ENCODE measurements at places on chromosomes 1 and 21. TPM values are rescaled to one million over a fixed set of nuclear protein-coding genes. Genes with fewer than 3 reads are reported as not detected.

DNA sequence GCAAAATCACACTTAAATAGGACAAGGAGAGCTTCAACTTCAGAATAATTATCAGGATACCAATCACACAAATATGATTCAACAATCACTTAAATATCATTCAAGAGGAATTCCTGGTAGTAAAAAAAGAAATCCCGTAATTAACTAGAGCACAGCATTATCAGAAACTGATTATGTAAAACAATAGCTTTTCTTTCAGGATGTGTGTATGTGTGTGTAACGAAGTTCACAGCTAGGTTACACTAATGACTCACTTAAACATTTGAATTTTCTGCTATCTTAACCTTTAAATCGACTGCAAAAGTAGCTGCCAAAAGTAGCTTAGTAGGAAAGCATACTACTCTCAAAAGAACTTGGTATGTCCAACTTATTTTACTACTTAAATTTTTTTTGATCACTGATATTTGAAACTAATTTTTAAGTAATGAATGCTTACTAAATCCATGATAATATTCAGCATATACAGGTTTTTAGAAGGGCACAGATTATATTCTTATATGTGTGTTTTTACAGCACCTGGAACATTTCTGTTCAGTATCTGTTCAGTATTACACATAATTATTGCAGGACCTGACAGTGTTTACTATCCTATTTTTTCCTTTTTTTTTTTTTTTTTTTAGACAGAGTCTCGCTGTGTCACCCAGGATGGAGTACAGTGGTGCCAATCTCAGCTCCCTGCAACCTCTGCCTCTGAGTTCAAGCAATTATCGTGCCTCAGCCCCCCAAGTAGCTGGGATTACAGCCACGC, 4.2 kb downstream of the RERE start:
- no peaks in the 10 kb centered on the region for H3K36me3 ChIP-seq
- no peaks in the 10 kb centered on the region for H3K27me3 ChIP-seq
- H3K27ac ChIP-seq, result no peak overlapping the region
- H3K4me1 ChIP-seq, result peaks cover 26% of the 10 kb centered on the region
- no peak overlapping the region for H3K4me3 ChIP-seq

LEFTY2 gene
- total RNA-seq, result not detected

GRCh38 chr1:206719169-206719839, 34.6 kb downstream of the MAPKAPK2 start:
- no peaks in the 10 kb centered on the region for H3K27me3 ChIP-seq
- no peak for DNase-seq
- no peak overlapping the region for H3K27ac ChIP-seq
- peaks cover 17% of the 10 kb centered on the region for H3K4me1 ChIP-seq

GRCh38 chr1:202229376-202229775, 35.8 kb downstream of the LGR6 start:
- no peak overlapping the region for H3K4me3 ChIP-seq
- H3K36me3 ChIP-seq, result no peaks in the 10 kb centered on the region
- no peak overlapping the region for H3K27ac ChIP-seq
- H3K4me1 ChIP-seq, result no peaks in the 10 kb centered on the region
- DNase-seq, result no peak

DNA sequence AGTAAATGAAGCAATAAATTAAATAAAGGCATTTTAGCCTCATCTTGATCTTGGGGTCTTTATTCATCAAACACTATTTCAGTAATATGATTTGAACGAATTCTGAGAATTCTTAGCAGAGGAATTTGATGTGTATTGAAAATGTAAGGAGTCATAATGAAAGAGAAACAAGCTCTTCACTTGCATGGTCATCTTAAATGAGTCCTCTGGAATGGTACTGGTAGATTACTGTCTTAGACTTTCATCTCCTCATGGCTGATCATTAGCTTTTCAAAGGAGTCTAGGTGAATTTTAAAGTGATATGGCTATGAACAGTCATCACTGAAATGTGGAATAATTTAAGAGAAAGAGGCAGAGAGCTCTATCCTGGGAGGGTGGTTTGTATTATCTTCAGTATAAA, 30.0 kb downstream of the PRRC2C start:
- no peak overlapping the region for H3K4me3 ChIP-seq
- no peak for DNase-seq
- no peaks in the 10 kb centered on the region for H3K4me1 ChIP-seq
- H3K27me3 ChIP-seq, result no peaks in the 10 kb centered on the region

ANKRD34A gene
- total RNA-seq, result 1.1 TPM

DNA sequence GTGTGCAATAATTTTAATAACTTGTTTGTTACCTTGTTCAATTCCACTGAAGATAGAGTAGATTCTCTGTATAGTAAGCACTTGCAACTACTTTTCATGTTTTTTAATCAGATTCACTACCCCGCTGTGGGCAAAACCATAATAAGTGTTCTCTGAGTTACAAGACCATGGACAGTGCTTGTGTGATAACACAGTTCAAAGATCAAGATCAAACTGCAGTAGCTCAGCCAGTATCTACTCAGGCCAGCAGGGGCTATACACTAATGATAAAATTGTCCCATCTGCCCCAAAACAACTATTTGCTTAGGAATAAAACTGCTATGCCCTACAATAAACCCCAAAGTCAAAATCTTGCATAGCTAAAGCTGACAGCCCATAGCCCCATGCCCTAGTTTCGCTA, 129.6 kb downstream of the LRRC7 start:
- H3K4me1 ChIP-seq, result no peaks in the 10 kb centered on the region
- H3K27ac ChIP-seq, result no peak overlapping the region
- no peaks in the 10 kb centered on the region for H3K27me3 ChIP-seq
- H3K36me3 ChIP-seq, result no peaks in the 10 kb centered on the region

- H3K36me3 ChIP-seq, result no peaks in the 10 kb centered on the region
- H3K4me1 ChIP-seq, result no peaks in the 10 kb centered on the region
- DNase-seq, result no peak
- H3K4me3 ChIP-seq, result no peak overlapping the region
- H3K27me3 ChIP-seq, result peaks cover 87% of the 10 kb centered on the region
- H3K27ac ChIP-seq, result no peak overlapping the region
Observed at GRCh38 chr1:7628273-7628672, 142.8 kb upstream of the VAMP3 start.

- H3K27ac ChIP-seq, result no peak overlapping the region
- no peaks in the 10 kb centered on the region for H3K36me3 ChIP-seq
- DNase-seq, result no peak
Observed at GRCh38 chr1:109669246-109669948, 1.5 kb downstream of the GSTM2 start.

DNA sequence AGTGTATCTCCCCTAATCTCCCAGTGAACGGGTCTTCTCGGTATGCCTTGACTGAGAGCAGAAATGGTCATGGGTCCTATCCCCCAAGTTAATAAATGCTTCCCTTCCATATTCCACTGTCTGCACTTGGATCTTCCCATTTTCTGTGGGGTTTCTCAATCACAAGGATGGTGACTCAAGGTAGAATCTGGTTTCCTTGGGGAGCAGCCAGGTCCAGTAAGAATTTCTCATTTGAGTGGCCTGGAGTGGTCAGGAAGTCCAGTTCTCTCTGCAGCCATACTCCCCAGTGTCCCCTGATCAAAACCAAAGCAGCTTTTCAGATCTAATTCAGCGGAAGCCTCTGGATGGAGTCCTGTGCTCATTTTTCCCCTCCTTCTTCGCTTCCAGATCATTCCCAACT, 14.8 kb upstream of the SLC27A3 start:
- H3K27me3 ChIP-seq, result no peaks in the 10 kb centered on the region
- no peak for DNase-seq
- H3K4me1 ChIP-seq, result no peaks in the 10 kb centered on the region
- H3K4me3 ChIP-seq, result no peak overlapping the region

IL10RB gene
- total RNA-seq, result 13.7 TPM

RPS6KA1 gene
- total RNA-seq, result 47.0 TPM

DNA sequence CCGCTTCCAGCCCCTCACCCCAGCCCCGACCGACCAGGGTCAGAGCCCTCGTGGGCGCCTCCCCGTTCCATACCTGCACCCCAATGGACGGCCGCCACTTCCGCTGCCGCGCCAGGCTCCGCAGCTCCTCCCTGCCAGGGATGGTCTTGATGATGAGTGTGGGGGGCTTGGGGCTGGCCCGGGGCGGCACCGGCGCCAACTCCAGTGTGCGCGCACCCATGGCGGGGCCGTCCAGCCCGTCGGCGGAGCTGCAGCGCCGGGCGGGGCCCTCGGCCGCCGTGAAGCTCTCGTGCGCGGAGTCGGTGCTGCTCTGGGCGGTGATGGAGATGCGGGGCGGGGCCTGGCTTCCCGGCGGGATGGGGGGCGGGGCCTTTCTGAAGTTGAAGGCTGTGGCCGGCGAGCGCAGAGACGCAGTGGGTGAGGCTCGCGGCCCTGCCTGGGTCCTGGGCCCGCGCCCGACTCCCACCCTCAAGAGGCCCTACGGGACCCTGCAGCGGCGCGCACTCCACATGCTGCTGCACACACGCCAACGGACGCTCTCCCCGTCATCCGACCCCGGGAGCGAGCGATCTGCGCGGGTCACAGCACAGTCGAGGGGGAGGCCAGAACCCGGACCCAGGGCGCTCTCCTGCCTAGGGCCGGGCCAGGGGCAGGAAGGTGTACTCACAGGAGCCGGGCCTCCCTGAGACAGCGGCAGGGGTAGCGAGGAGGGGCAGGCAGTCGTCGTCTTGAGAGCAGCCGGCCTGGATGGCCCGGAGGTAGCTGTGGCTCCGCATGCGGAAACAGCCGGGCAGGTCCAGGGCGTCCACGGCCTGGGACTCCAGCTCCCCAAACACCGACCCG, 26.1 kb upstream of the SMIM12 start:
- H3K27me3 ChIP-seq, result no peaks in the 10 kb centered on the region
- H3K4me3 ChIP-seq, result no peak overlapping the region
- H3K36me3 ChIP-seq, result no peaks in the 10 kb centered on the region

GRCh38 chr1:178509414-178510007, 3.4 kb upstream of the TEX35 start:
- H3K4me3 ChIP-seq, result no peak overlapping the region
- H3K36me3 ChIP-seq, result no peaks in the 10 kb centered on the region
- no peak for DNase-seq
- H3K4me1 ChIP-seq, result no peaks in the 10 kb centered on the region
- no peaks in the 10 kb centered on the region for H3K27me3 ChIP-seq

GRCh38 chr1:43241413-43241836, 28.4 kb upstream of the TMEM125 start:
- no peak for DNase-seq
- H3K36me3 ChIP-seq, result no peaks in the 10 kb centered on the region
- no peak overlapping the region for H3K4me3 ChIP-seq
- no peak overlapping the region for H3K27ac ChIP-seq
- H3K4me1 ChIP-seq, result no peaks in the 10 kb centered on the region

DNA sequence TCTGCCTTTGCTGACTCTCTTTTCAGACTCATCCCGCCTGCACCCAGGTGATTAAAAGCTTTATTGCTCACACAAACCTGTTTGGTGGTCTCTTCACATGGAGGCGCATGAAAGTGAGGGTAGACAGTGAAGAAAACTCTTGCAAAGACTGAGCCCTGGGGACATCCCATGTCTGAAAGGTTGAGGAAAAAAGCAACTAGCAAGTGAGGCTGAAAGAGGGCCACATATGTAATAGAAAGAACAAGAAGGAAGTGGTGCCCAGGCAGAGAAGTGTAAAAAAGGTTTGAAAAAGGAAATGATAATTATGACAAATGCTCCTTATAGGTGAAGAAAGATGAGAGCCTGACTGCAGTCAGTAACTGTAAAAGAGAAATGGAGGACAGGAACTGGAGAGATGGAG, 115.9 kb upstream of the NEK7 start:
- no peaks in the 10 kb centered on the region for H3K4me1 ChIP-seq
- H3K36me3 ChIP-seq, result no peaks in the 10 kb centered on the region
- DNase-seq, result no peak
- no peak overlapping the region for H3K27ac ChIP-seq
- H3K4me3 ChIP-seq, result no peak overlapping the region
- H3K27me3 ChIP-seq, result no peaks in the 10 kb centered on the region

- no peak overlapping the region for H3K4me3 ChIP-seq
- H3K27me3 ChIP-seq, result no peaks in the 10 kb centered on the region
- no peaks in the 10 kb centered on the region for H3K36me3 ChIP-seq
- DNase-seq, result no peak
- H3K27ac ChIP-seq, result no peak overlapping the region
Observed at GRCh38 chr1:228030451-228031201, 23.8 kb downstream of the WNT3A start.

CD2 gene
- total RNA-seq, result 0.57 TPM

DNA sequence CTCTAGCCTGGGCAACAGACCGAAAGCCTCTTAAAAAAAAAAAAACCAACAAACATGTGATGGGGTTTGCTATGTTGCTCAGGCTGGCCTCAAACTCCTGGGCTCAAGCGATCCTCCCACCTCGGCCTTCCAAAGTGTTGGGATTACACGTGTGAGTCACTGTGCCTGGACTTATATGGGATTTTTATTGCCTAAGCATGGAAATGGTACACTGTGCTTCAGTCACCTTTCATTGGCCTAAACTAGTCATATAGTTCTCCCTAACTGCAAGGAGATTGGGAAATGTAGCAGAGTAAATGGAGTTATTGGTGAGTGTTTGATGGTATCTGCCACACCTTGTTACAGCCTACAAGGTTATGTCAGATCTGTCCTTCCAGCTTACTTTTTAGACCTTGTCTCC, 17.2 kb upstream of the MEF2D start:
- H3K4me3 ChIP-seq, result no peak overlapping the region
- no peaks in the 10 kb centered on the region for H3K4me1 ChIP-seq
- DNase-seq, result no peak
- no peak overlapping the region for H3K27ac ChIP-seq
- no peaks in the 10 kb centered on the region for H3K27me3 ChIP-seq

- H3K4me3 ChIP-seq, result no peak overlapping the region
- no peak for DNase-seq
- 0 out of 2 replicates have a peak, but pooled peaks cover 3% of the 10 kb centered on the region for H3K27me3 ChIP-seq
Observed at GRCh38 chr1:48069662-48070395, 72.6 kb upstream of the TRABD2B start.

DNA sequence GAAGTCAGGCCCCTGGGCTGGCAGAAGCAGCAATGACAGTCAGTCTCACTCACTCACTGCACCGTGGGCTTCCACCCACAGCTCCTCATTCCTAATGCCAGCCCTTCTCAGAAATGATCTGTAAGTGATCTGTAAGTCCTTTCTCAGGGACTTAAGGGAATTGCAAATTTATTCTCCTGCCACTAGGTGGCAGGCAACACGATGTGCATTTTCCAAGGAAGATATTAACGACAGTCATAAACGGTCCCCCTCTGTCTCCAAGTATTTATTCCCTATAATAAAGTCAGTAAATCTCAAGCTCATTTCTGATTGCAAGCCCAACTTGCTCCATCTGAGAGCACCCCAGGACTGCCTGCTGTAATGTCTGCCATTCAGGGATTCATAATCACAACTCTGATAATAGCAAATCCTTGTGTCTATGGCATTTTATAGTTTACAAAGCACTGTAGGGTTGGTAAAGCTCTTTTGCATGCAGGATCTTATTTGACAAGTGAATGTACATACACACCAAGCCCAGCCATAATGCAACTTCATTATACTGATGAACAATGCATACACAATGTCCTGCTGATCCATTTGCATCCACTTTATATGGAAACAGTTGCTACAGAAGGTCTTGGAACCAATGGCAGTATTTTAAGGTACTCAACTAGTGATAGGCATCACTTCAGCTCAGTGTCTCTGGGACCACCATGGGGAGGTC, 380.5 kb upstream of the CAMK1G start:
- no peaks in the 10 kb centered on the region for H3K36me3 ChIP-seq
- no peak overlapping the region for H3K4me3 ChIP-seq
- H3K27ac ChIP-seq, result no peak overlapping the region

KANK4 gene
- total RNA-seq, result not detected

SAMD11 gene
- total RNA-seq, result 11.5 TPM

- H3K4me3 ChIP-seq, result no peak overlapping the region
- H3K4me1 ChIP-seq, result no peaks in the 10 kb centered on the region
- DNase-seq, result no peak
Observed at GRCh38 chr1:55257958-55258357, 42.8 kb upstream of the USP24 start.
